ENCODE measurements at places on chromosomes 5 and 9. TPM values are rescaled to one million over a fixed set of nuclear protein-coding genes. Genes with fewer than 3 reads are reported as not detected.
A peak's percentile ranks its signal among the peaks of the same experiment; 100 is the strongest.

GABRB2 gene
- 0.18 TPM for total RNA-seq

MARVELD2 gene
- total RNA-seq = 1.7 TPM

ZFP37 gene
- 1.7 TPM for total RNA-seq

DNA sequence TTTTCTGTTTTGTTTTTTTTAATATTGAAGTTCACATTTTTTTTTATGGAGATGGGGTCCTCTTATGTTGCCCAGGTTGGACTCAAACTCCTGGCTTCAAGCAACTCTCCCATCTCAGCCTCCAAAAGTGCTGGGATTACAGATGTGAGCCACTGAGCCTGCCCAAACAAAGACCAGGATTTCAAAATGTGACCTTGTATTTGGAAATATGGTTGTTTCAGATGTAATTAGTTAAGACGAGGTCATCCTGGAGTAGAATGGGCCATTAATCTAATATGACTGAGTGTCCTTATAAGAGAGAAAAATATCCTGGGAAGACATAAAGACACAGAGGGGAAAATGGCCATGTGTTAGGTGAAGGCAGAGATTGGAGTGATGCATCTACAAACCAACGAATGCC is 340.5 kb downstream of the RAB3C start:
- H3K4me3 ChIP-seq = no peak overlapping the region
- H3K4me1 ChIP-seq = peaks cover 12% of the 10 kb centered on the region
- no peaks in the 10 kb centered on the region for H3K27me3 ChIP-seq
- no peaks in the 10 kb centered on the region for H3K36me3 ChIP-seq
- no peak for DNase-seq

GRCh38 chr5:68071282-68071632 is 144.3 kb upstream of the PIK3R1 start:
- no peak overlapping the region for H3K4me3 ChIP-seq
- H3K4me1 ChIP-seq = no peaks in the 10 kb centered on the region
- no peaks in the 10 kb centered on the region for H3K36me3 ChIP-seq

- no peak overlapping the region for H3K27ac ChIP-seq
- H3K4me1 ChIP-seq = no peaks in the 10 kb centered on the region
- no peaks in the 10 kb centered on the region for H3K27me3 ChIP-seq
- no peak for DNase-seq
- H3K36me3 ChIP-seq = no peaks in the 10 kb centered on the region
- no peak overlapping the region for H3K4me3 ChIP-seq
These were observed 6.8 kb upstream of the RECK start for GRCh38 chr9:36029765-36030528.

DNA sequence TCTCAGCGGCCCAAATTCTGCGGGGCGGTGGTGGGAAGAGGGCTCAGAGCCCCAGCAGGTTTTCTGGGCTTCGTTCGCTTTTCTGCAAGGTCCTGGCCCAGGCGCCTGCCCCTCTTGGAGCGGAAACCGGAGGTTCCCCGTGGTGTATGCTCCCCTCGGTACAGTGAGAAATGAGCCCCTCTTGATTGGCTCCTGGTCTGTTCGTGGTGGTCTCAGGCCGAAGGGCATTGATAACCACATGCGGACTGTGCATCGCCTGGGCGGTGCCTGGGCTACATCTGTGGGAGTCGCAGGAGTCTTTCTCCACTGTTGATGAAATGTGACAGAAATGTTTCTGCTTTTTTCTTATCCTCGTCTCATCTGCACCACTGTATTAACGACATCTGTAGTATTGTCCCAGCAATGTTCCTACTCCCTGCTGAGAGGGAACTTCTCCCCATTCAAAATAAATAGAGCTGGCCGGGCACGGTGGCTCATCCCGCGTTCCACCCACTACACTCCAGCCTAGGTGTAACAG is 682 bp downstream of the MAN1B1 start:
- H3K36me3 ChIP-seq = peaks cover 49% of the 10 kb centered on the region
- no peak for DNase-seq
- peaks cover 22% of the 10 kb centered on the region for H3K4me1 ChIP-seq
- no peaks in the 10 kb centered on the region for H3K27me3 ChIP-seq
- peak overlapping the region; percentile 95 for H3K27ac ChIP-seq

DNA sequence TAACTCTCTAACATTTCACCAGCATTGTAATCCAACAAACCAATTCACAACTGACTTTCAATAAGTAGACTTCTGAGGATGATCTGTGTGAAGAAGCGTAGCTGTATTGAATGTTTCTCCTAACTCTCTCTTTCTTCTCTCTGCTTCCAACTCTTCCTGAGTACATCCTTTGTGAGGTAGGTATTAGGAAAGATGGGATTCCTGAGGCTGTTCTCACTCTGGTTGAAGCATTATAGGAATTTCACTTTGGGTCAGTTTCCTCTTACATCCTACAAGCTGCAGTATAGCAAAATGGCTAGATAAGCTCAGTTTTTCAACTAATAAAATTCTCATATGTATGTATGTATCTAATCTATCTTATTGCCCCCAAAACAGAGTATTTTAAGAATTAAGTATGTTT is 702.8 kb downstream of the CETN3 start:
- no peaks in the 10 kb centered on the region for H3K36me3 ChIP-seq
- no peak for DNase-seq
- H3K27ac ChIP-seq = no peak overlapping the region
- no peaks in the 10 kb centered on the region for H3K27me3 ChIP-seq
- no peaks in the 10 kb centered on the region for H3K4me1 ChIP-seq

GRCh38 chr5:67216564-67216963 is 20.0 kb upstream of the CD180 start:
- no peaks in the 10 kb centered on the region for H3K36me3 ChIP-seq
- no peak for DNase-seq
- no peak overlapping the region for H3K27ac ChIP-seq
- no peaks in the 10 kb centered on the region for H3K27me3 ChIP-seq

- no peaks in the 10 kb centered on the region for H3K4me1 ChIP-seq
- DNase-seq = no peak
- H3K27me3 ChIP-seq = no peaks in the 10 kb centered on the region
- H3K27ac ChIP-seq = no peak overlapping the region
- H3K36me3 ChIP-seq = no peaks in the 10 kb centered on the region
These were observed 491.1 kb downstream of the ENC1 start for GRCh38 chr5:74149395-74149794.

DNA sequence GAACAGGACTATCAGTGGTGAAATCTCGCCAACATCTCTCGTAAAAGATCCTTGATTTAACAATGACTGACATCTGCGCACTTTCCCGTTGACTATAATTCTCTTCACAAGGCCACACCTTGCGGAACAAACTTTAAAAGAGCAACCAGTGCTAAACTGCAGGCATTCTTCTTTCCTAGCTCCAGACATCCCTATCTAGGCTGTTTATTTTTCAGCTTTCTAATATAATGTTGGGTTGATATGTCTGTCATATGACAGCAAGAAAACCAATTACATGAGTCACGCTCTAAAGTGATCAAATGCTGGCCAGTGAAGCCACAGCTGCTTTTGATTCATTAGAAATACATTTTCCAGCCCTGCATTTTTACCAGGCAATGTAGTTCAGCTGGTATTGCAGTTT is 162.5 kb downstream of the ELAVL2 start:
- no peak for DNase-seq
- H3K27me3 ChIP-seq = no peaks in the 10 kb centered on the region
- H3K27ac ChIP-seq = no peak overlapping the region

GRCh38 chr9:19998153-19998552 is 209.3 kb upstream of the SLC24A2 start:
- H3K36me3 ChIP-seq = no peaks in the 10 kb centered on the region
- DNase-seq = no peak
- no peak overlapping the region for H3K4me3 ChIP-seq
- no peaks in the 10 kb centered on the region for H3K4me1 ChIP-seq
- no peaks in the 10 kb centered on the region for H3K27me3 ChIP-seq
- H3K27ac ChIP-seq = no peak overlapping the region

DNA sequence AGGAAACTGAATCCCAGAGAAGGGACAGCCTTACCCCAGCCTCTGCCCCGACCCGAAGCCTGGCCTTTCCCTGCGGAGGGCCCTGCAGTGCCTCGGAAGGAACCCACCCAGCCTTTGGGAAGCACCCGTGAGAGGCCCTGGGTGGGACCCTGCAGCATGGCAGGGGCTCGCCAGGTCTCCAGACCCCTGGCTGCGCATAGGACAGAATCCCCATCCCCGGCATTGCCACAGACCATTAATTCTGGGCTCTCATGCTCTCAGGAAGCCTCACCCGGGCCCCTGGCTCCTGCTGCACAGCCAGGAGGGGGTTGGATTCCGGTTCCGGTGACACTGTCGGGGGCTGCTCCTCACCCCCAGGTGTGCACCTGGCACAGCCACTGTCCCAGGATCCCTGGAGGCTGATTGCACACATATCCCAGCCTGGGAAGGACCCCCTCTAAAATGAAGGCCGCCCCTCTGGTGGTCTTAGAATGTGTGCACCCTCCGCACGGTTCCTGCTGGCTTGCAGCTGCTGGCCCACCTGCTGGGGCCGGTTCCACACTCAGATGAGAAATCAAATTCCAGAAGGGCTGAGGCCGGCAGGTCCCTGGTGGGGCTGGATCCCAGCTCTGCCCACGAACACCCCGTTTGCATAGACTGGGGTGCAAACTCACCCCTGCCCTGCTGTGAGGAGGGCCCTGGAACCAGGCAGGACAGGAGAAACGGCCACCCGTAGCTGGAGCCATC is 4.7 kb downstream of the EGFL7 start:
- H3K4me3 ChIP-seq = peak overlapping the region; percentile 58
- H3K36me3 ChIP-seq = peaks cover 78% of the 10 kb centered on the region

GRCh38 chr9:71446106-71446472 is 322.2 kb downstream of the CEMIP2 start:
- DNase-seq = no peak
- no peak overlapping the region for H3K4me3 ChIP-seq
- H3K4me1 ChIP-seq = no peaks in the 10 kb centered on the region

Data from heart right ventricle (tissue), 16 donors.